CD4-positive, alpha-beta T cell treated with Interleukin-17A for 4 hours (primary cell): ENCODE measurements at places on chromosomes 6 and 20.

DNA sequence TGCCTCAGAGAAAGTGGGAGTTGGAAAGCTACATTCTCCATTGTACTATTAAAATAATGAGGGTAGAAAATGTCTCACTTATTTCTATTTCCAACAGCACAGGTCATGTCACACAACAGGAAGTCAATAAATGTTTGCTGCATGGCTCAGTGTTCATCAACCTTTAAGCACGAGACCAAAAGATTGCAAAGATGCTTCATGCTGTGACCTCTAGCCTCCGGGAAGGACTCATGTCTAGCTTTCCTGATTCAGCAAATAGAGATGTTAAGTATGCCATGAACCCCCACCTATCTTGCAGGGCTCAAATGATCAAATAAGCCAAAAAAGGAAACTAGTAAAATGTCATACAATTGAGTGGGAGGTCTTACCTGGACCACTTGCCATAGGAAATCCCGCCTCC is 57.4 kb downstream of the NCOA6 start:
- no peak for DNase-seq

- no peak for DNase-seq
These were observed 89.7 kb downstream of the INSM1 start for GRCh38 chr20:20457392-20458126.

DNA sequence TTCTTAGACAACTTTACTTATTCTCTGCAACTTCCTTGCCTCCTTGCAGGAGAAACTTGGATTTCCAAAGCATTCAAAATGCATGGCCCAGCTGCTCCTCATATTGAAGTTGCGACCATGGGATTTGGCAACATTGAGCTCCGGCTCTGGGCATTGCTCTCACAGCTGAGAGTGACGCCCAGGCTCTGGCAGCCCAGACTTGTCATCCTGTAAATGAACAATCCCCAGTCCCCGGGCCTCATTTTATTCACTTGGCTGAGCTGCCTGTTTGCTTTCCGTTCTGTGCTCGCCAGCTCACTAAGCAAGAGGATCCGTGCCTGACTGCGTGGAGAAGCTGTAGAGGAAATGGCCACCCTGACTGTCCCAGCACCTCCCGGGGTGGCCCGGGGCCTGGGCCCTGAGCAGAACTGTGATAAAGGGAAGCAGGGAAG is 119.5 kb upstream of the CD93 start:
- DNase-seq = no peak

- DNase-seq = no peak
These were observed 83.9 kb downstream of the CD109 start for GRCh38 chr6:73779943-73780342.

DNA sequence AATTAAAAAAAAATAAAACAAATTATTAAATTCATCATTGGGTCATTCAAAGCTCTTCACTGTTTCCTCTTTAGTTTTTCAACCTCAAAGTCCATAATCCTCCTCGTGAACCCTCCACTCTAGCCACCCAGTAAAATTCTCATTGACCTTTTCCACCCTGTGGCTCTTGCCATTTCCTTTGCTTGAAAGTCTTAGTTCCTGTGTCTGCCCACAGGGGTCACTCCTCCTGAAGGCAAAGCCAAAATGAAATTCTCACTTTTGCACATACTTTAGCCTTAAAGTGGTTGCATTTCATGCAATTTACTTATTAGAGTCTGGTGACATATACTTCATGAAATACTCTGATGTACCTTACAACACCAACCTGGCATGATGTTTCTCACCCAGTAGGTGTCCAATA is 263.7 kb downstream of the BMP2 start:
- no peak for DNase-seq

- DNase-seq = no peak
These were observed 17.7 kb downstream of the SLC12A5 start for GRCh38 chr20:46046588-46047310.

DNA sequence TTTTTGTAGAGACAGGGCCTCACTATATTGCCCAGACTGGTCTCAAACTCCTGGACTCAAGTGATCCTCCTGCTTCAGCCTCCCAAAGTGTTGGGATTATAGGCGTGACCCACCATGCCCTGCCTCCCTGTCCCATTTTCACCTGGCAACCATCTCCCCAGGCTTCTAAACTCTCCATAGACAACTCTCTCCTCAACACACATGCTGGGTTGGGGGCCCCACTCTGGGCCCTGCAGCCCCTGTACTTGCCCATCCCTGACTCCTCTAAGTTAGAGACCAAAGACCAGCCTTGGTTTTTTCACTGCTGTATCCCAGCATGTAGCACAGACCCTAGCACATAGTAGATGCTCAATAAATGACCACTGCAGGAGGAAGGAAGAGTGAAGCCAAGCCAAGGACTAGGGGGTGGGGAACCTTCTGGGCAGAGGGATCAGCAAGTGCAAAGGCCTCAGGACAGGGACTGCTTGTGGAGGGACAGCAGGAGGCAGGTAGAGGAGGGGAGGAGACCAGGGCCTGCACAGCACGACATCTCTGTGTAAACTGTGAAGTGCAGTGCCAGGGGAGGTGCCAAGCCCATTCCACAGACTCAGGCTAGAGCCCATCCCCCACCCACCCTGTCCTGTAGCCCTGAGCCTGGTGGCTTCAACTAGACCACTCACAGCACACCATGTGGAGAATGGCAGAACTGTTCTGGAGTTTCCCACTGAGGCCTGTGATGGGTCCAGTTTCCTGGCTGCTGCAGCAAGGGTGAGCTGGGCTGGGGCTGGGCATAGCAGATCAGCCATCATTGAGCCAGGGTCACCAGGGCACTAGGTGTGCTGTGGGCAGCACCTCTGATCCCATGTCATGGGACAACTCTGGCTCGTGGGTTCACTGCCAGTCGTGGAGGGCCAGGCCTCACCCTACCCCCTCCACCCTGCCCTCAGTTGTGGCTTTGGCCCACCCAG is 3.4 kb upstream of the SRC start:
- no peak for DNase-seq

DNA sequence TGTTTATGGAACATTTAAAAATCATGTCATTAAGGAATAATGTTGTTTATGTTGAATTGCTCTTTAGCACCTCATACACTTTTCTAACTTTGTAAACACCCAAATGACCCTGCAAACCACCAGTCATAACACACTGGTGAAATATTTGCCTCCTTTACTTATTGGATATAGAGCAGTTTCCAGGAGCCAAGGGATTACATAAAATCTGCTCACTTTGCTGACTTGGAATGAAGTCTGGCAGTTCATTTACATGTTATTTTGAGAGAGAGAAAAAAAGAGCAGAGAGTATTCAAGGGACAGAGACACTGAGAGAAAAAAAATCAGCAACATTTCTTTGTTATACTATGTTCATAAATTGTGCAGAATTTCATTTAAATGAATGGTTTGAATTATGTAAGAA is 46.6 kb upstream of the DEFB112 start:
- DNase-seq = no peak

GRCh38 chr6:41596096-41596685 is 42.1 kb upstream of the MDFI start:
- no peak for DNase-seq

DNA sequence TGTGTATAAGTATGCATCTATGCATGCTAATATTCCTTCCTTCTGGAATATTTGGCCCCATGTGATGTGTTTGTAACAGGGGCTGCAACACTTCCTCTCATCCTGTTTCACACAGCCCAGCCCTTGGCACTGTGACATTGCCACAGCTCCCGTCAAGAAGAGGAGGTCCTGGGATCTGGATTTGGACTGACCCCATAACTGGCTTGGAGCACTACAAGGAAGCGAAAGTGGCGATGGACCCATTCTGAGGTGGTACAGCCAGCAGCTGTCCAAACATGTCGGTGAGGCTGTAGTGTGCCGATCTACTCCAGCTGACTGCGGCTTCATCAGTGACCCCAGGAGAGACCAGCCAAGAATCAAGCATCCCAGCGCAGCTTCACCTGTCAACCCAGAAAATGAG is 18.2 kb downstream of the SYNDIG1 start:
- no peak for DNase-seq

DNA sequence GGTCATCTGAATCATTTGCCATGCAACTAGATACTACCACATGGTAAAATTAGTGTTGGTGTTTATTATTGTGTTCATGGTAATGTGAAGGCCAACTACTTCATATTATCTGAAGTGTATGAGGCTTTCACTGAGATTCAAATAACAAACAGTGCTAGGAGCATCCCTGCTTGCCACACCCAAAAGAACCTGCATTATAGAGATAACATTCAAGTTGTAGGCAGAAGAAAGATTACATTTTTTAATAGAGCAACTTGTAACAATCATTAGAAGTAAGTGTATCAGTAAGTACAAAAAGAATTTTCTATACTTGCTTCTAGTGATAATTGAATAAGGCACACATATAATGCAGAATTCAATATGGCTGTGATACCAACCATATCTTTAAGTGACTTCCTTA is 49.8 kb downstream of the BCKDHB start:
- DNase-seq = no peak

DNA sequence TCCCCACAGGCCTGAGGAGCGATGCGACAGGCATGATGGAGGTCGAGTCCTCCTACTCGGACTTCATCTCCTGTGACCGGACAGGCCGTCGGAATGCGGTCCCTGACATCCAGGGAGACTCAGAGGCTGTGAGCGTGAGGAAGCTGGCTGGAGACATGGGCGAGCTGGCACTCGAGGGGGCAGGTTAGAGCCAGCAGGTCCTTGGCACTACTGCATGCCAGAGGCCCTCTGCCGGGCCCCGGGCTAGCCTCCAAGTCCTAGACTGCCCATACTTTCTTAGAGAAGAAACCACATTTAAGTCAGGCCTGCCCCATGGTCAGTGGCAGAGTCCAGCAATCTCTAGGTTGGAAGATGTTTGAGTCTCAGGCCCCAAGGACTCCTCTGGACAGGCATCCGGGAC is 32.1 kb downstream of the PKIG start:
- no peak for DNase-seq
